IPS DF 6.9 (cell line): ENCODE measurements at places on chromosomes 2 and 18.

DNA sequence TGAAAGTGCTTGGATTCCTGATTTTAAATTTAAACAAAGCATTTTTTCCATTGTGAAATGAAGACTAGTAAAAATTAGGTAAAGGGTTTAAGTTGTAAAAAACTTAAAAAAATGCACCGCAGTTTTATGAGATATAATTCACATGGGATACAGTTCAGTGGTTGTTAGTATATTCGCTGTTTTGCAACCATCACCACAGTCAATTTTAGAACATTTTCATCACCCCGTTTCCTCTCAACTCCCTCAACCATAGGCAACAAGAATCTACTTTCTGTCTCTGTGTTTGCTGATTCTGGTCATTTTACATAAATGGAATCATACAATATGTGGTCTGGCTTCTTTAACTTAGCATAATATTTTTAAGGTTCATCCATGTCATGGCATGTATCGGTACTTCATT is 4.0 kb downstream of the DGKD start:
- DNase-seq, result no peak

- DNase-seq, result no peak
Measured at GRCh38 chr18:24685254-24685959, 225.0 kb downstream of the HRH4 start.

- DNase-seq, result no peak
Measured at GRCh38 chr2:25700221-25700660, 26.9 kb upstream of the DTNB start.

- no peak for DNase-seq
Measured at GRCh38 chr2:191521608-191522208, 156.2 kb upstream of the NABP1 start.

- no peak for DNase-seq
Measured at GRCh38 chr2:88139804-88140203, 11.9 kb upstream of the FABP1 start.

- DNase-seq, result no peak
Measured at GRCh38 chr18:22494771-22495170, 77.1 kb upstream of the CTAGE1 start.

- DNase-seq, result no peak
Measured at GRCh38 chr18:48931680-48932461, 18.9 kb downstream of the SMAD7 start.

- DNase-seq, result no peak
Measured at GRCh38 chr2:137005210-137005609, 239.9 kb downstream of the THSD7B start.

DNA sequence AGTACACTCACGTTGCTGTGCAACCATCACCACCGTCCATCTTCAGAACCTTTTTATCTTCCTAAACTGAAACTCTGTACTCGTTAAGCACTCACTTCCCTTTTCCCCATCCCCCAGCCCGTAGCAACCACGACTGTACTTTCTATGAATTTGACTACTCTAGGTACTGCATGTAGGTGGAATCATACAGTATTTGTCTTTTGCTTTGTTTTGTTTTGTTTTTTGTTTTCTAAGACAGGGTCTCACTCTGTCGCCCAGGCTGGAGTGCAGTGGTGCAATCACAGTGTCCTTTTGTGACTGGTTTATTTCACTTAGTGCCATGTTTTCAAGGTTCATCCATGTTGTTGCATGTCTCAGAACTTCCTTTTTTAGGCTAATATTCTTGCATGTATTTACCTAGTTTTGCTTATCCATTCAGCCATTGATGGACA is 7.0 kb upstream of the TYMS start:
- no peak for DNase-seq

DNA sequence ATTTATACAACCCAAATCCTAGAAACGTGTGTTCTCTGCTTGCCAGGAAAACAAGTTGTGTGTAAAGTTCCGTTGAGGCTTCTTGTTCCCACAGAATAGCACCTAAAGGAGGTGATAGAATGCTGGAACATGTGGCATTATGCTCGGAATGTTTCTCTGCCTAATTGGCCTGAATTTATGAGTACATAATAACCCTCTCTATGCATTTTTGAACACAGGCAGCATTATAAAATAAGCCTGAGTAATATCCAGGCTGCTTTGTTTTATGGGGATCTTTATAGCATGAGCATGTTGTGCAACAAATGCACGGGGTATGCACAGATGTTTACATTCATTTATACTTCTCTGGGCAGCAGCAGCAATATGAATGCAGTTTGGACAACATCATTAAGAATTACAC is 385.7 kb downstream of the MBD2 start:
- no peak for DNase-seq

- no peak for DNase-seq
Measured at GRCh38 chr2:73896362-73897239, 3.8 kb downstream of the ACTG2 start.

DNA sequence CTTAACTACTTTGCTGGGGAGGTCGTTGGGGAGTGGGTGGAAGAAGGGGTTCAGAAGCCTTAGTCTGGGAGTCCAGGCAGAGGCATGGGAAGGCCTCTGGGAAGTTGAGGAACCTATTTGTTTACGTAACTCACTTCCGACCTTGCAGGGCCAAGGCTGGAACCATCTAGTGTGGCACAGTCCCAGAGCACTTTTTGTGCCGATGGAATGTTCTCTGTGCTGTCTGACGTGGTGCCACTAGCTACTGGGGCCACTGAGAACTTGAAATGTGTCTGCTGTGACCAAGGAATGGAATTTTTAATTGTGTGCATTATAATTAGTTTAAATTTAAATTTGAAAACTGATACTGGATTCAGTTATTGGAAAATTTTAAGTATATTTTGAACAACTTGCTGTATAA is 139.7 kb downstream of the FAM161A start:
- DNase-seq, result no peak
